ENCODE measurements at places on chromosomes 2 and 18.

GRCh38 chr2:146228466-146229058, 1616.3 kb upstream of the ACVR2A start:
- no peak overlapping the region for H3K4me3 ChIP-seq
- H3K4me1 ChIP-seq, result no peaks in the 10 kb centered on the region
- no peaks in the 10 kb centered on the region for H3K27me3 ChIP-seq
- no peaks in the 10 kb centered on the region for H3K36me3 ChIP-seq
- DNase-seq, result no peak

- H3K27ac ChIP-seq, result no peak overlapping the region
- DNase-seq, result no peak
- H3K4me3 ChIP-seq, result no peak overlapping the region
- no peaks in the 10 kb centered on the region for H3K36me3 ChIP-seq
- H3K27me3 ChIP-seq, result no peaks in the 10 kb centered on the region
These were observed 117.8 kb upstream of the SMAD2 start for GRCh38 chr18:48048251-48048650.

- no peaks in the 10 kb centered on the region for H3K4me1 ChIP-seq
- H3K36me3 ChIP-seq, result no peaks in the 10 kb centered on the region
- no peak overlapping the region for H3K27ac ChIP-seq
- no peaks in the 10 kb centered on the region for H3K27me3 ChIP-seq
These were observed 505.7 kb upstream of the LRATD1 start for GRCh38 chr2:14126846-14127245.

DNA sequence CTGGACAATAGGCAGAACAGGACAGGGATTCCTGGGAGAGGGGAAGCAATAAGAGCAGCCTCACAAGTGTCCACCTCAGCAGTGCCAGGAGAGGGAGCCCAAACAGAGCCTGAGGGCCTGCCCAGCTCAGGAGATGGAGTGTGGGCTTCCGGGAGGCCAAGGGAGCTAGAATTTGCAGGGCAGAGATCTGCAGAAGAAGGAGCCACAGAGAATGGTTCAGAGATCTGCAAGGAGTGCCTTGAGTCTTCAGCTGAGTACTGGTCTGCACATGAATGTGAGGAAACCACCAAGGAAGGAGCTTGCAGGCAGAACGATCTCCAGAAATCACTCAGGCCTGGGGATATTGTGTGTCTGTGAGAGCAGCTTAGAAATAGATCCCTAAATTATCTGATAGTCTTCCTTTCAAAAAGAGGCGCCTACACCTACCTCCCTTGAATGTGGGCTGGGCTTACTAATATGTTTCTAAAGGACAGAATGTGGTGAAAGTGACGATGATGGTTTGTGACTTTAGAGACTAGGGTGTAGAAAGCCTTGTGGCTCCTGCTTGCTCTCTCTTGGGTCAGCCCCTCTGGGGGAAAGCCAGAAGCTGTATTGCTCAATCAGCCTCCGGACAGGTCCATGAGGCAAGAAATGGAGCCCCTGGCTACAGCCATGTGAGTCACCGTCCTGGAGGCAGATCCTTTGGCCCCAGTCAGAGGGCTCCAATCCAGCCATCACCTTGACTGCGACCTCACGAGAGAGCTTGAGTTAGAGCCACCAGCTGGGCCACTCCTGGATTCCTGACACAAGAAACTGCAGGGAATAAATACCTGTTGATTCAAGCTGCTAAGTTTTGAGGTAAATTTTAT, 7.6 kb upstream of the LPIN1 start:
- H3K27me3 ChIP-seq, result no peaks in the 10 kb centered on the region
- H3K4me1 ChIP-seq, result peaks cover 13% of the 10 kb centered on the region
- H3K27ac ChIP-seq, result no peak overlapping the region
- H3K36me3 ChIP-seq, result no peaks in the 10 kb centered on the region

DNA sequence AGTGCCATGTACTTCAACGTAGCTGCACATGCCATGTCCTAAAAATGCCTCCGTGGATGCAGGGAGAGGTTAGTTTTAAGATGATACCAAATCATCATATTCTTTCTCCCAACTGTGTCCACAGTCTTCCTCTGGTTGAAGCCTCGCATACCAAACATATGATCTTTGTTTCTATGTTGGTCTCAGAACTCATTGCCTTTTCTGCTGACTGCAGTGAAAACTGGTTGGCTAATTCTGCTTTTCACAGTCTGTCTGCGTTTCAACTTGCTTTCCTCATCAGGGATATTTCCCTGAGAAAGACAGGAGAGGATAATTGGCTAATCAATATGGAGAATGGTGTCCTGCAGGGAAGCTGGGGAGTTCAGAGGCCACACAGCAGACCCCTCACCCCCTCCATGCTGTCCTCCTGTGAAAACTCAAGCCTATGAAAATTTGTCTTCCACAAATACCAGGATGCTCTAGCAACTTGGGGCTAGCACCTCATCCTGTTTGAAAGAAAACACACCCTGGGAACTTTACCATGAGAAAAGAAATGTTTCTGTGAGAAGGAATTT, 192.2 kb upstream of the PXDN start:
- no peaks in the 10 kb centered on the region for H3K36me3 ChIP-seq
- DNase-seq, result no peak
- H3K4me3 ChIP-seq, result no peak overlapping the region
- no peaks in the 10 kb centered on the region for H3K27me3 ChIP-seq

DNA sequence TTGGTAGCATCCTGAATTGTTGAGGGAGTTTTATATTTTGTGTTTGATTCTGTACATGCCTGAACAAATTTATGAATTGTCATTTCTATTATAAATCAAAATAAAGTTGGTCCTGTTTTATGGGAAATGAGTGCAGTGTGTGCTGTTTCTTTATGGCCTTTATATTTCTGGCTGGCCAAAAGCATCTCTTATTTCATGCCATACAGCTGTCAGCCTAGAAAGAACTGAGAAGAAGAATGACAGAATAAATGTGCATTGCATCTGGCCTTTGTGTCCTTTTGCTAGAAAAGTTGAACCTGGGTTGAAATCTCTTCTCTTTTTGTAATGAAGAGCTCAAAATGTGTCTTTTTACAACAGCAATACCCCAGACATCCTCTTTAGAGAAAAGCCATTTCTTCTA, 474.7 kb upstream of the LRATD1 start:
- no peaks in the 10 kb centered on the region for H3K36me3 ChIP-seq
- no peak overlapping the region for H3K4me3 ChIP-seq
- H3K27me3 ChIP-seq, result no peaks in the 10 kb centered on the region
- H3K4me1 ChIP-seq, result no peaks in the 10 kb centered on the region
- H3K27ac ChIP-seq, result no peak overlapping the region

- no peaks in the 10 kb centered on the region for H3K36me3 ChIP-seq
- no peak for DNase-seq
- no peak overlapping the region for H3K4me3 ChIP-seq
- no peaks in the 10 kb centered on the region for H3K27me3 ChIP-seq
These were observed 84.5 kb upstream of the RBBP8 start for GRCh38 chr18:22848615-22849014.

- no peak overlapping the region for H3K27ac ChIP-seq
- H3K4me1 ChIP-seq, result no peaks in the 10 kb centered on the region
- H3K4me3 ChIP-seq, result no peak overlapping the region
- H3K27me3 ChIP-seq, result no peaks in the 10 kb centered on the region
- DNase-seq, result no peak
These were observed 233.2 kb downstream of the TCF4 start for GRCh38 chr18:55354795-55355194.

DNA sequence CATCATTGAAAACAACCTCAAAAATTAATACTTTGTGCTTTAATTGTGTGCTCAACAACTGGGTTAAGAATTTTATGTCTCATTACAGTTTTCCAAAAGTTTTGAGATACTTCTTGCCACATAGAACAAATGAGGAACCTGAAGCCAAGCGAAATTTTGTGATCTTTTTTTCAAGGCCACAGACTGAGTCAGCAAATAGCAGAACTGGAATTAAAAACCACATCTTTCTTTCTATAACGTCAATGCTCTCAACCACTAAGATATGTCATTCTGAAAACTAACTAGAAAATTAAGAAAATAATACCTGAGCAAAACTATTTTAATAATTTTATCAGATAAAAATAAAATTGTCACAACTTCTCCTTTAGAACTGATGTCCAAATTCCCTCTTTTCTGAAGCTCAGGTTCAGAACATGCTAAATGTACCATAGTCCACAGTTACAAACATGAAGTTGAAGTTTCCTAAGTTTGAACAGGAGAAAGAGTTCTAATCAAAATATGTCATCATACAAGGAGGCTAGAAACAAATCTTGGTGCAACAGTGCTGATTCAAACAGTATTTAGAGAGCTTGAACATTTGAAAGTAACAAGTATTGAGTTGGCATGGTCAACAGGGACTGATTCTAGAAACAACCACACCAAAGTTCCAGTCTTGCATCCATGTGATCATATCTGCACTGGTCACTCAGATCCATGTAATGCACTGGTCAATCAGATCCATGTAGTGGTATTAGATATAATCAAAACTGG, 27.6 kb upstream of the CALCRL start:
- no peak overlapping the region for H3K4me3 ChIP-seq
- DNase-seq, result no peak
- no peaks in the 10 kb centered on the region for H3K27me3 ChIP-seq
- no peak overlapping the region for H3K27ac ChIP-seq
- no peaks in the 10 kb centered on the region for H3K4me1 ChIP-seq

DNA sequence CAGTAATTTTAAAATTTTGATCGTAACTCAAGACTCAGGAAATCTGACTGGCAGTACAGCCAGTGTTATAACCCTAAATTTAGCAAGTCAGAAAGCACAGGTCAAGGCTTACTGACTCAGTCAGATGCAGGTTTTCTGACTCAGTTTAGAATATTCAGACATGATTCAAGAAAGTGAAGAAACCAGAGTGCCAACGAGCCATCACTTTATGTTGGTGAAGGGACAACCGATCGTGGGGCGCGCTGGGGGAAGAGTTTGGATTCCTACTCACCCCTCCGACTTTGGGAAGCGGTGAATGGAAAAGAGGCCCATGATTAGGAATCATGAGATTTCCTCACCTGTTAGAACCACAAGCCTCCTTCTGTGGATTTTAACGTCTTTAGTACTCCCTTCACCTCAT, 998 bp downstream of the RNF149 start:
- DNase-seq, result no peak
- H3K4me1 ChIP-seq, result peaks cover 50% of the 10 kb centered on the region
- no peaks in the 10 kb centered on the region for H3K27me3 ChIP-seq
- H3K36me3 ChIP-seq, result peaks cover 2% of the 10 kb centered on the region
- peak overlapping the region; percentile 94 for H3K27ac ChIP-seq

- DNase-seq, result no peak
- no peaks in the 10 kb centered on the region for H3K4me1 ChIP-seq
- H3K27me3 ChIP-seq, result no peaks in the 10 kb centered on the region
- H3K36me3 ChIP-seq, result peaks cover 85% of the 10 kb centered on the region
- no peak overlapping the region for H3K4me3 ChIP-seq
These were observed 38.5 kb downstream of the NPC1 start for GRCh38 chr18:23547846-23548245.

DNA sequence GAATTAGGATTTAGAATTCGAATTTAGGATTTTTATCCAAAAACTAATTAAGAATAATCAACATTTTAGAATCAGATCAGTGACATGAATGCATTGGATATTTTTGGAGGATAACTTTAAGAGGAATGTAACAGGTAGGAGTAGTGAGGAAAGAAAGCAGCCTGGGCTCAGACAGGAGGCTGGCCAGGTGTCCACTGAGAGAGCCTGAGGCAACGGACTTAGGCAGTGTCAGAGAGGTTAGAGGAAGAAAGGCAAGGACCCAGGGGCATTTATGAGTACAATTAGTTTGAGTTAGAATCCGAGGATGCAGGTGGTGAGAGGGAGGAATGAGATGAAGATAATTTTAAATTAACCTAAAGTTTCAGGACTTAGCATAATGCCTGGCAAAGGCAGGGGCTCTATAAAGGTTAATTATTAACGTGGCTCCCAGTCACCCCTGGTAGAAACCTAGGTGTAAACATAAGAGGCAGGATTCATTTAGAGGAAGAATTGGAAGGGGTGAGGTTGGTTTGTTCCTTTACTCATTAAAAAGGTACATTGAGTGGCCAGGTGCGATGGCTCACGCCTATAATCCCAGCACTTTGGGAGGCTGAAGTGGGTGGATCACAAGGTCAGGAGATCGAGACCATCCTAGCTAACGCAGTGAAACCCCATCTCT, 507.1 kb downstream of the TMEM182 start:
- no peak overlapping the region for H3K4me3 ChIP-seq
- no peaks in the 10 kb centered on the region for H3K4me1 ChIP-seq
- no peaks in the 10 kb centered on the region for H3K36me3 ChIP-seq
- H3K27ac ChIP-seq, result no peak overlapping the region
- DNase-seq, result no peak

DNA sequence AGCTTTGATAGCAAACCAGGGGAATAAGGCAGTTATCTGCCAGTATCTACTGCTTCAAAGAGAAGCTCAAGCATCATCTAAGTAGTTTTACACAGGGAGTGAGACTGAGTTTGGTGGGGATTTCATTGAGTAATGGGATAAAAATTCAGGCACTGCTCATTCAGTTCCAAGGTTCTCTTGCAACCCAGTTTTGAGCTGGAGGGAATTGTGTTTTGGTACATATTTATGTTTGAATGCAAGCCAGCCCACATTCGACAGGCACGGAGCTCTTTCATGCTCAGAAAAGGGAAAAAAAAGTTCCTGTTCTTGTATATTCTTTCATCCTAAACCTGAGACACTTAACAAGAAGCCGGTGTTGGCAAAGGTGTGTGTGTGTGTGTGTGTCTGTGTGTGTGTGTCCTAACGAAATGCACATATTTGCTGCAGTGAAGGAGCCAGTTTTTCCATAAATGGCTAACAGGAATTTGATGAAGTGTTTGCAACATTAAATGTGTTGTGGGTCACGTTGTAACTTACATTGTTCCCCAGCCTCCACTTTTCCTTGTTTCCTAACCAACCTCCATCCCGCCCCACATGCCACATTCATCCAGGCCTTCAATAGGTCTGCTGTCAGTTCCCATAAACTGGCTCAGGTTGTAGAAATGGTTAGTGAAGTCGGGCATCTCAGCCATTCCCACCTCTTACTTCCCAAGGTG, 311.1 kb downstream of the TXNL1 start:
- no peak overlapping the region for H3K27ac ChIP-seq
- no peaks in the 10 kb centered on the region for H3K27me3 ChIP-seq
- H3K4me1 ChIP-seq, result no peaks in the 10 kb centered on the region
- no peaks in the 10 kb centered on the region for H3K36me3 ChIP-seq

DNA sequence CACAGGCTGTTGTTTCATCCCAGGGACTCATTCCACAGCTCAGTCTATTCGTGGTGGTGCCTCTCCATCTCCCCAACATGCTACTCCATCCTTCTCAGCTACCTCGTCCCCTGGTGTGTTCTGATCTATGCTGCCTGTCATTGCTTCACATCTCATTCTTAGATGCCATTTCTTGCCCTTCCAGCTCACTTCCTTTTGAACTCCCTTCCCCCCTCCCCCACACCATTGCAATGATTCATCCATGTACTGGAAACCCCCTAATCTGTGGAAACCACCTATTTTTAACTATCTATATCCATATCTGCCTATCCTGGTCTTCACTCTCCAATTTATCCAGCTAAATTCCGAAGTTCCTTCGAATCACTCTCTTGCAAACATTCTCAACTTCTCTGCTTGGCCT, 65.7 kb upstream of the PARD3B start:
- H3K4me1 ChIP-seq, result no peaks in the 10 kb centered on the region
- no peaks in the 10 kb centered on the region for H3K36me3 ChIP-seq
- no peak overlapping the region for H3K27ac ChIP-seq
- H3K4me3 ChIP-seq, result no peak overlapping the region
- DNase-seq, result no peak
- H3K27me3 ChIP-seq, result no peaks in the 10 kb centered on the region

GRCh38 chr2:144165599-144166250, 354.2 kb downstream of the ZEB2 start:
- no peak for DNase-seq
- H3K27ac ChIP-seq, result no peak overlapping the region
- no peaks in the 10 kb centered on the region for H3K4me1 ChIP-seq
- H3K27me3 ChIP-seq, result no peaks in the 10 kb centered on the region
- no peak overlapping the region for H3K4me3 ChIP-seq

Measured in T-cell (primary cell).